ENCODE measurements at places on chromosomes 4 and X.

GRCh38 chr4:42671431-42672194, 14.7 kb upstream of the ATP8A1 start:
- no peak for DNase-seq

GRCh38 chrX:30653415-30654131, at the start of gene GK:
Gene GK (plus strand): TSS chrX:30653423. CDS start chrX:30653538, 115 bp downstream.
- no peak for DNase-seq

DNA sequence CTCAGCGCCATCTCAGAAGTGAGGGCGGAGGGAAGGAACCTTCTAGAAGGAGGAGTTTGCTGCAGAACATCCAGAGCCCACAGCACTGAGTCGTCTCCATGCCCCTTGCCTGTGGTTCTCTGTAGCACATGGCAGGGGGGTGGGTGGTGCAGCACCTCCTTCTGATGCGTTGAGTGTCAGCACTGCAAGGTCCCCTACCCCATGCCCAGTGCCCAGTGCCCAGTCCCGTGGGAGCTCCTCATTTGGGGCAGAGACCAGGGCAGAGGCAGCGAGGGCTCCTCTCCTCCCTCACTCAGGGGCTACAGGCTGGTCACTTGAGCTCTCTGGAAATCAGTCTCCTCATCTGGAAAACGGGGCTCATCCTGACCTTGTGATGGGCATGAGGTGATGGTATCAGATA, 78.1 kb downstream of the HTRA3 start:
- DNase-seq: peak; percentile 21

DNA sequence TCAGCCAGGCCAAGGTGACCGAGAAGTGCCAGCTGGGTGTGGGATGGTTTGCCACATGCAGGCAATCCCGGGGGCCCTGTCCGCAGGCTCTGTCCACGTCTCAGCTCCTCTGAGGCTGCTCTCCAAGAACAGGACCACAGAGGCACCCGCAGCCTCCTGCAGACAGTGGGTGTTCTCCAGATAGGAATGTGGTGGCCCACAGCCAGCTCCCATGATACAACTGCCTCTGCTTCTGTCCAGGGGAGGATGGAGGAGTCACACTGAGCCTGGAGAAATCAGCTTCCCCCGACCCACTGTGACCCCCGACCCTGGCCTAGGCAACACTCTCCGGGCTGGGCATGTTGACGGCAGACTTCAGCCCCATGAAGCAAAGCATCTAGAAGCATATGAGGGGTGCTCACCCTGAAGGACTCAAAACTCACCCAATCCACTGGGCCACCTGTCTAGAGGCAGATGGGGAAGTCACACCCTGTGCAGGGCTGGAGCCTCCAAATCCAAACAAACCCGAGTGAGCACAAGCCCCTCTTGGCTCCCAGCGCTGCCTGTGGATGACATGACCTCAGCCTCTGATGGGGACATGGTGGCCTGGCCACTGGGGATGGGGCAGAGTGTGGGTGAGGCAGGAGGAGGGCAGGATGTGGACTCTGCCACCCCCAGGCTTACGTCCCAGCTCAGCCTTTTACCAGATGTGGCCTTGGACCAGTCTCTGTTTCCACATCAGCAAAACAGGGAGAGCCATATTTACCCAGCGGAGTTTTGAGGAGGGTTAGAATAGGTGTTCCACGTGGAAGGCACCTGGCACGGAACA, 102.3 kb downstream of the PSAPL1 start:
- DNase-seq: peak; percentile 72

- DNase-seq: no peak
Observed at GRCh38 chrX:152306331-152306730, 144.8 kb downstream of the GABRA3 start.

GRCh38 chr4:20422398-20422797, 170.7 kb downstream of the SLIT2 start:
- peak; percentile 23 for DNase-seq

- DNase-seq: no peak
Observed at GRCh38 chr4:106473515-106473914, 104.9 kb upstream of the GIMD1 start.

DNA sequence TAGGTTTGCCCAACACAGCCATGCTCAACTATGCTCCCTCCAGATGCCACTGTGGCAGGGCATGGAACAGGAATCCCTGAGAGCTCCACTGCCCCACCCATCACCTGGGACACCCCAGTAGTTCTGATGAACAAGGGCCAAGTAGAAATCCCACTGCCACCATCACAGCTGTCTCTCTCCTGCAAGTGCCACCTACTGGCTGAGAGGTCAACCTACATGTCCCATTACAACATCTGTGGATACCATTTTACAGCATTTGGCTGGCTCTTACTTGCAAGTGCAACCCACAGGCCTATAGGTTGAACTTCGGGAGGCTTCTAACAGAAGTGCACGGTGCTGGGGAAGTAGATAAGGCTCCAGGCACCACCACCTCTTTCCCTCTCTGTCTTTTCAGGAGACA, 142.5 kb downstream of the CXXC4 start:
- no peak for DNase-seq

GRCh38 chr4:85058551-85058950, 92.1 kb upstream of the WDFY3 start:
- no peak for DNase-seq

- no peak for DNase-seq
Observed at GRCh38 chr4:82852751-82853285, 38.1 kb downstream of the SEC31A start.

- DNase-seq: no peak
Observed at GRCh38 chr4:108144451-108144850, 24.3 kb downstream of the LEF1 start.

- DNase-seq: peak; percentile 6
Observed at GRCh38 chrX:109384699-109385098, 97.2 kb downstream of the GUCY2F start.

GRCh38 chr4:182491719-182492118, 248.5 kb downstream of the TENM3 start:
- DNase-seq: no peak

DNA sequence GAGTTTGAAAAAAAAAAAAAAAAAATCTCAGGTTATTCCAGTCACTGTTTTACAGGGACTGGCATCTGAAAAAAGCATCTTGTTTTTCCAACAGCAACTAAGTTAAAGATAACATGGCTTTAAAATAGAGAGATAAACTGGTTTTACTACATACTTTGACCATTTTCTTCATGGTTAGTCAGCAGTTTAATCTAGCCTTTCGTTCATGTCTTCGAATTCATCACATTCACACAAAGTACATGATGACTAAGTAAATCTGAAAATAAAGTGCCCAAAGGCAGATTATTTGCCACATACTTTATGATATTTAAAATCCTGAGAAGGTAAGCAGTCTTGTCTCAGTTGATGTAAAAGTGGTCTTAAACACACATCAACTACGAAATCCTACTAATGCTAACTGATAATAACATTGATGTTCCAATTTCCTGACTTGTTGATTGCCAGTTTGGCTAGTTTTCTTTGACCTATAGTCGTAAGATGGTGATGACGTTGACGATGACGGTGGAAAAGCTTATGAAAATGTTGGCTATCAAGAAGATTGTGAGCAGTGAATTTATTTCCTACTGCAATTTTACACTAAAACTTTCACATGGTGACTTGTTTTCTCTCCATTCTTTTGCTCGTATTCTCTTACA, 540.5 kb upstream of the BOD1L1 start:
- DNase-seq: no peak

GRCh38 chr4:184647266-184648053, 1.8 kb downstream of the CASP3 start:
- DNase-seq: no peak

DNA sequence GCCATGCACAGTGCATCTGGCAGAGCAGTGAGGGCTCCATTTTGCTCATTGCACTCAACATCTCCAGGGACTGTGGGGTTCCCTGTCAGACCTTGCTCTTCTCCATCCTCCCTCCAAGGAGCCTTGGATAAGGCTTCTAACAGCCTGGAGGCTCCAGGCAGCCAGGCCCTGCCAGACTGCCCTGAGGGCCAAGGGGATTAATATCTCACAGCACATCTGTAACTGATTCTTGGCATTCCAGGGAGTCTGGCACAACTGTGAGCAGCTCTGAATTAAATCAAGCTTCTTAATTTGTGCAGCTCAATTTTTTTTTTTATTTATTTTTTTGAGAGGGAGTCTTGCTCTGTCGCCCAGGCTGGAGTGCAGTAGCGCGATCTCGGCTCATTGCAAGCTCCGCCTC, 224.5 kb upstream of the PGRMC2 start:
- no peak for DNase-seq

DNA sequence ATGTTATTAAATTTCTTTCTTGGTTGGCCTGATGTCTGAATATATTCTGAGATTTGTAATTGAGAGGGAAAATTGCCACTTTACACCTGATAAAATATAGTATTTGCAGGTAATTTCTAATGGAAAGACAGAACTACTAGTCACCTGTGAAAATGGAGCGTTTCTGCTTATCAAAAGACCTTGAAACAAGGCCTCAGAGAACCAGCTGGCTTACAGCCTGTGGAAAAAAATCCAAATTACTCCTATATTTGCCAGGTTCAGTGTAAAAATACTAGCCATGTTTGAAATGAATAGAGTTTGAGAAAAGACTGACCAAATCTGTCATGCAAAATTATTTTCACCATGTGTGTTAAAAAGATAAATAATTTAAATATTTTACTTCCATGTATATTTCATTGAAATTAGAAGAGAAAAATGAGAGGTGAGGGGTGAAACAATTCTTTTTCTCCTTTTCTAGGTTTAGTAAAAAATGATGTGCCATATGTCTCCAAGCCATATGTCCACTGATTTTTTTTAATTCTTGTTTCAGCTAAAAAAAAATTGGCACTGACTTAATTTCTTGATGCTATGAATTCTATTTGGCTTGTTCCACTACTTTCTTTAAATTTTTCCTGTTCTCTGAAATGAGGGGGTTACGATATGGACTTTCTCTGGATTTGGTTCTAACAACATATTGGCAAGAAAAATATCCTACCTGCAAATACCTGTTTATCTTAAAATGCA, 464.9 kb downstream of the GRXCR1 start:
- no peak for DNase-seq

DNA sequence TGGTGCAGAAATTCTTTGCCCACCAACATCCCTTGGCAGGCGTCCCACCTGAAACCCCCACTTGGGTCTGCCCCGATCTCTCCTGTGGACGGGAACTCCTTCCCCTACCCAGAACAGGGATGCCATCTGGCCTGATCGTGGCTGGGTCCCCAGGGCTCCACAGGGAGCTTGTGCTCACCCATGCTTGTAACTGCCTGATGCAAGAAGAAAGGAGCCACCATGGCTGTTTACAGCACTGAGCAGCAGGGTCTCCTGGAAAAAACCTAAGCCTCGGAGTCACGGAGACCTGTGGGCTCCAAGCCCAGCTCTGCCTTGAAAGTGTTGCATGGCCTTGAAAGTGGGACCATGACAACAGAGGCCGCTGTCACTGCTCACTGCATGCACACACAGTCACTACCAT, 101.5 kb upstream of the AFAP1 start:
- DNase-seq: no peak

- DNase-seq: no peak
Observed at GRCh38 chrX:125004799-125005198, 314.9 kb upstream of the TEX13C start.

DNA sequence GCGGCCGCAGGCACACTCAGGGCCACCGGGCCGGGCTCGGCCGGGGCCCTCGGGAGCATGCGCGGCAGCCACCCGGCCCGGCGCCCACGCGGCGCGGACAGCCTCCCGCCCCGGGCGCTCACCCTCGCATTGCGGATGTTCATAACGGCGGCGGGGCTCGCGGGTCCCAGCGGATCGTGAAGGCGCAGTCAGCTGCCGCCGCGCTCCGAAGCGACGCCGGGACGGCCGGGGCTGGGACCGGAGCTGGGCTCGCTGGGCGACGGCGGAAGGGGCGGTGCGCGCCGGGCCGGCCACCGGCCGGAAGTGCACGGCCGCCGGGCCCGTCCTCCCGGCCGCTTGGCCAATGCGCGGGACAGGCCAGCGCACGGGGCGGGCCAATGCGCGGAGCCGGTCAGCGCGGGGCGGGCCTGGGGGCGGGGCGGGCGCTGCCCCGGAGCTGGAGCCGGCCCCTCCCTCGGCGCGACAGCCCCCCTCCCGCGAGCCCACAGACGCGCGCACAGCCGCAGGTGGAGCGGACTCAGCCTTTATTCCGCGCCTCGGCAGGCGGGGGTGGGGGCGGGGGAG, at the start of gene NAA10:
Gene NAA10 (minus strand): TSS at position 276 of the 564 bp plus-strand sequence. CDS start 133 bp downstream, at position 143.
- peak; percentile 83 for DNase-seq

DNA sequence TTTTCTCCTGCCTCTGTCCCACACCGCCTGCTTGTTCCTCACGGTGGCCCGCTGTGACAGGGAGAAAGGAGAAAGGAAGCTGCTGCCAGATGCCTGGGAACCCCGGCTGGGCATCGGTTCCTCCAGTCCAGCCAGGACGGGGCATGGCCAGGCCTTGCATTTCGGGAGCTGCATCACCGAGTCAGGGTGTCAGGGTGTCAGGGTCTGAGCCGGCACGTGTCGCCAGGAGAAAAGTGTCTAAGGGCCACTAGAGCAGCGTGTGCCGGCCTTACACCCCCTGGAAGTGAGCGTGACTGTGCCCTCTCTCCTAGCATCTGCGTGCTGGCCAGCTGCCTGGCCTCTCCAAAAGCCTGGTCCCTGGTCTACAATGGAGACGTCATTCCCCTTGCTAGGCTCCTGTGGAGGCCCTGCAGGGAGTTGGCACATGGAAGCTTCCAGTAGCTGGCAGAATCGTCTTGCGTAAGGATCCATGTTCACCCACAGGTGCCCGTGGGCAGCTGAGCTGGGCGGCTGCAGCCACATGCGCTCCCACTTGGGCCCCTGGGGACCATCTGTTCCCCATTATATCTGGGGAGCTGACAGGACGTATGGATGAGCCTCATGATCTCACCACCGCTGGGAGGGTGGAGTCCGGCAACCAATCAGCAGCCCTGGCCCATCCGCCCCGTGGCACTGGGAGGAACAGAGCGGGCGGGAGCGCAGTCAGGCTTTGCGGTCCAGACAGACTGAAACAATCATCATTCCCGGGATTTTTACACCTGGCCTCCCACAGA, 39.9 kb upstream of the HMX1 start:
- peak; percentile 16 for DNase-seq

DNA sequence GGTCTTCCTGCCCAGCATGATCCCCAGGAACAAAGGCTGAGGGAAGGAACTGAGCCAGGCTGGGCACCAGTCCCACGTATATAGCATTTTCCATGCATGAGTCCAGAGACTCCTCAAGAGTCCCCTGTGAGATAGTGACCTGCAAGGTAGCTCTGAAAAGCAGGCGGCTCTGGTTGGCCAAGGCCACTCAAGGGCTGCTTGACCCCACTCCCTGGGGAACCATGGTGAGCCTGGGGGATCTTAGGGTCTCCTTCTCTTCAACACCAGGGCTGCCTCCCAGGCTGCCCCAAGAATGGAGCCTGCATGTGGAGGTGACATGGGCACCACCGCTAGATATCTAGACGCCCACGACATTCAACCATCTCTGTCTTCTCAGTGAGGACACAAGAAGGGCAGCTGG, 79.2 kb downstream of the SLC2A9 start:
- no peak for DNase-seq

GRCh38 chrX:69116077-69116476, 49.2 kb downstream of the PJA1 start:
- no peak for DNase-seq

- no peak for DNase-seq
Observed at GRCh38 chr4:125573368-125573767, 258.6 kb downstream of the FAT4 start.

DNA sequence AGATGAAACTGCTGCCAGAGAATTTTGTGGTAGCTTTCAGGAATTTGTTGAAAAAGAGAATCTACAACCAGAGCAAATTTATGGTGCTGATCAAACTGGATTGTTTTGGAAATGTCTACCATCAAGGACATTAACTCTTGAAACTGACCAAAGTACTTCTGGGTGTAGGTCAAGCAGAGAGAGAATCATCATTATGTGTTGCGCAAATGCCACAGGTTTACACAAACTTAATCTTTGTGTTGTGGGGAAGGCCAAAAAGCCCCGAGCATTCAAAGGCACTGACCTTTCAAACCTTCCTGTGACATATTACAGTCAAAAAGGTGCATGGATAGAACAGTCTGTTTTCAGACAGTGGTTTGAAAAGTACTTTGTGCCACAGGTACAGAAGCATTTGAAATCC, 2.1 kb downstream of the TIGD2 start:
- no peak for DNase-seq
